ENCODE measurements at places on chromosomes 2 and 18.

DNA sequence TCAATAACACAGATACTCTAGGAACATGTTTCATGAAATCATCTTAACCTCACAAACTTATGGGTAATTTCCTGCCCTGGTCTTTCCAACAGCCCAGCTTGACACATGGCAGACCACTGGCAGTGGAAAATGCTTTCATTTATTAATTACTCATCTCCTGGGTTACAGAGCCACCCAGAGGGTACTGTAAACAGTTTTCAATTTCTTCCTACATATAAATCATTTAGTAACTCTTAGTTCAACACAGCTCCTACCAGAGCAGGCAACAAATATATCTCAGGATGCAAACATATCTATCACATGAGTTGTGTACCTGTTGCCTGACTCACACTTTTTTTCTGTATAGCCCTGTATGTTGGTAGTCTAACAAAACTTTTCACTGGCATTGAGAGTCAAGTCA, 99.2 kb upstream of the VRK2 start:
- DNase-seq: no peak

GRCh38 chr18:33761363-33761762, 183.3 kb downstream of the ASXL3 start:
- DNase-seq: peak; percentile 32

- no peak for DNase-seq
These were observed 6.5 kb upstream of the COBLL1 start for GRCh38 chr2:164847981-164848741.

- DNase-seq: no peak
These were observed 349.8 kb upstream of the SPRED2 start for GRCh38 chr2:65782186-65782585.

DNA sequence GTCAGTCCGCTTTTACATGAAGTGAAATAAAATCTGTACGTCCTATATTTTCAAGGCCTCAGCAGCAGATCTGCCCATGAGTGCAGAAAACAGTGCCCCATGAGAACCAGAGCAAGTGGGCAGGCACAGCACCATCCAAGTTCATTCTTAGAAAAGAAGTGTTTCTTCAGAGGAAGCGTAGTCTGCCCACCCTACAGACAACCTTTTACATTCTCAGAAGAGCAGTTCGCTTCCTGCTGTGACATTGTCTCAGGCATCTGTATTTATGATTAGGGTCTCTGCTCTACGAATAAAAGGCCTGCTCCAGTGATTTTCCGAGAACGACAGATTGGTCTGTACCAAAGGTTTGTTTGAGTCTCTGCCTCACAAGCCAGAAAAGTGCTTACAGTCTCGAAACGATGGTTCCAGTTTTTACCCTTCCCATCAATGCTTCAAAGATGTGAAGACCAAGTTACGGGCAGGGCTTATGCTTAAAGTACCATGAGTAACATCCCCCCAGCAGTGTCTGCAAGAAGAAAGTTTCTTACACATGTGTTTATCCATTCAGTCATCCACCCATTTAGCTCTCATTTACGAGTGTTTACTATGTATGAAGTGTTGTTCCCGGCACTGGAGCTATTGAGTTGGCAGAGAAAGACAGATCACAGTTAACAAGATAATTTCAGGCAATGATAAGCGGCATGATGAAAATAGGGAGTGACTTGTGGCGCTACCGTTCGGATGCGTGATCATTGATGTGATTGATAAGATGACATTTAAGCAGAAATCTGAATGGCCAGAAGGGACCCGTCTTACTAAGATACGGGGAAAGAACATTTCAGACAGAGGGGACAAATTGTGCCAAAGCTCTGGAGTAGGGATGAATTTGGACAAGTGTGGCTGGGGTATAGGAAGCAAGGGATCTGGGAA, 31.4 kb upstream of the CTLA4 start:
- no peak for DNase-seq

GRCh38 chr2:11710210-11710609, 36.2 kb upstream of the LPIN1 start:
- DNase-seq: no peak

DNA sequence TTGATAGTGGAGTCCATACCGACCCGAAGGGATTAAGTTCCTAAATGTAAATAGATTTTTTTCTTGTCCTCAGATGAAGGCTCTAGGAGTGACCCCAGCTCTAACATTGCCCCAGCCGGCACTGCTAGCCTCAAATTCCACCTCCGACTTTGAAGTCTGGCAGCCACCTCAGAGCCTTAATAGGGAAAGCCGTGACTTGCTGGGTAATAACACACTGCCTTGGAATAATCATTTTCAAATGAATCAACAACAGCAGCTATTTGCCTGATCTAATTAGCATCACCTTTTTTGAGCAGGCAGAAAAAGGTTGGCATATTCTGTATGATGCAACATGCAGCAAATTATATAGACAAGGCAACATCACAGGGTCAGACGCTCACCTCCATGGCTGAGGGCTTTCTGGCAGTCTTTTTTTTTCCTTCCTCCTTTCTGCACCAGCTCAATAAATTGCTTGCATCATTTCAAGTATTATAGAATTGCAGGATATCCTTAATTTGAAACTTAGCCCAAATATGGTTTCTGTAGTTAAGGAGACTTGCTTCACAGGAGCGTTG, 276.5 kb upstream of the ATP5MC3 start:
- no peak for DNase-seq

GRCh38 chr18:49052891-49053644, 102.3 kb upstream of the SMAD7 start:
- DNase-seq: no peak

DNA sequence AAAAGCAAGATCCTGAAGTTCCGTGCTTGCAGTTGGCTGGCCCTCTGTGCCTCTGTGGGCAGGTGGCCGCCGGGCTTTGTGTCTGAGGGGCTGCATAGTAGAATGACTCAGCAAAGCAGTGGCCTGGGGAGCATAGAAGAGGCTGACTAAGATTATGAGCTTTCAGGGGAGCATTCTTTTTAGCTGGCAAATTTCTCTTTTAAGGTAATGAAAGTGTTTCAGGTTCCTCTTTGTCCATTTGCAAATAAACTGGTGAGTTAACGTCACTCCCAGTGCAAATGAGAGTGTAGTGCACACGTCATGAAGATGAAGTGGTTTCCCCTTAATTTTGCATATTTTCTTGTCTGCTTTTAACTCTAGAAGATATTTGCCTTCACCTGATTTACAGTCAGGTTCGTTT, 98.6 kb downstream of the BCL2L11 start:
- DNase-seq: no peak
